Renal cortical epithelial cell (primary cell): ENCODE measurements at places on chromosomes 5 and 9. TPM values are rescaled to one million over a fixed set of nuclear protein-coding genes. Genes with fewer than 3 reads are reported as not detected.

Gene DIPK1B
- total RNA-seq = 0.52 and 4.0 TPM in 2 replicates

Gene SAXO1
- under 0.01 TPM in 1 of 2 replicates, not detected in the other for total RNA-seq

Gene BNIP1
- total RNA-seq = 14.9 and 32.0 TPM in 2 replicates

Gene NR2F1
- 0.35 and 3.4 TPM in 2 replicates for total RNA-seq

Gene PIP5K1B
- total RNA-seq = 0.15 TPM in 1 of 2 replicates, not detected in the other

Gene SPATA31A3
- not detected in 2 replicates for total RNA-seq

Gene PCDHGA12
- total RNA-seq = 0.52 and 1.7 TPM in 2 replicates

Gene PCDHA5
- 0.94 TPM in 1 of 2 replicates, not detected in the other for total RNA-seq

Gene ITK
- 0.05 TPM in 1 of 2 replicates, not detected in the other for total RNA-seq

Gene GKAP1
- 0.52 and 4.5 TPM in 2 replicates for total RNA-seq

GRCh38 chr5:56440871-56441740, 208.0 kb upstream of the ANKRD55 start:
- DNase-seq = peak; percentile 98

- no peak for DNase-seq
Observed at GRCh38 chr9:18980189-18980588, 52.8 kb downstream of the SAXO1 start.

DNA sequence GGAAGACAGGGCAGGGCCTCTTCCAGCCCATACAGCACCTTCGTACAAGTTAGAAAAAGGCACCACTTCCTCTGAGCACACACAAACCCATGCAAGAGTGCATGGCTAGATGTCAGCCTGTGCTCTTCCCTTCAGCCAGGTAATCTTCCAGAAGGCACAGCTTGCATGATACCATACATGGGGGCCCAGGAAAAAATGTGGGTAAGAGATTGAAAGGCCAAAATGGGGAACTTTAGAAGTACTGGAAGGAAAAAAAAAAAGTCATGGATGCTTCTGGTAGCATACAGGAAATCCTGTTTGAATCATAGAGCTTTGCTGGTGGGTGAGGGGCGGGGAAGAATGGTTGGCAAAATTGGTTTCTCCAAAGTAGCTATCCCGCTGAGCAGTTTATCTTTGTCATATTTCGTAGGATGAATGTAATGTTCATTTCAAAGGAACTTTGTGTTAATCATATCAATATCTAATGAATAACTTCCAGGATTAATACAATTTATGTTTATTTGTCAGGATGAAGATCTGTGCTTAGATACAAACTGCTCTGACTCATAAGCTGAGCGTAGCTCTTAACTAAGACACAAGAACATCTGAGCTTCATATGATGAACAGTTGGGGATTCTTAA, 78.2 kb upstream of the MAP3K1 start:
- DNase-seq = peak; percentile 9

DNA sequence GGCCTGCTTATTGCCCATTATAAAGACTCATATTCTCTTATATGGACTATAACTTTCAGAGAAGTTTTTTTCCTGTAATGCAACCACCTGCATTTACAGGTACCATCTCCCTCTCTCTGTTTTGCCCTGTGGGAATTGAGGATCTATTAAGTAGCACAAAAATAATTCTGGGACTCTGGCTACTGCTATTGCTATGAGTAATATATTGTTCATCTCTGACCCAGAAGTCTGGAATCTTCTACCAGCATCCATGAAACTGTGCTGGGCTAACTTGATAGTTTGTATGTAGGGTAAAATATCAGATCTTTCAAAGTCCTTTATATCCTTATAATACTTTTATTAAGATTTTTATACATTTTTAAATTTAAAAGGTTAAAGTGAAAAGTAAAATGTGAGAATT, 607.2 kb downstream of the EFNA5 start:
- peak; percentile 22 for DNase-seq

DNA sequence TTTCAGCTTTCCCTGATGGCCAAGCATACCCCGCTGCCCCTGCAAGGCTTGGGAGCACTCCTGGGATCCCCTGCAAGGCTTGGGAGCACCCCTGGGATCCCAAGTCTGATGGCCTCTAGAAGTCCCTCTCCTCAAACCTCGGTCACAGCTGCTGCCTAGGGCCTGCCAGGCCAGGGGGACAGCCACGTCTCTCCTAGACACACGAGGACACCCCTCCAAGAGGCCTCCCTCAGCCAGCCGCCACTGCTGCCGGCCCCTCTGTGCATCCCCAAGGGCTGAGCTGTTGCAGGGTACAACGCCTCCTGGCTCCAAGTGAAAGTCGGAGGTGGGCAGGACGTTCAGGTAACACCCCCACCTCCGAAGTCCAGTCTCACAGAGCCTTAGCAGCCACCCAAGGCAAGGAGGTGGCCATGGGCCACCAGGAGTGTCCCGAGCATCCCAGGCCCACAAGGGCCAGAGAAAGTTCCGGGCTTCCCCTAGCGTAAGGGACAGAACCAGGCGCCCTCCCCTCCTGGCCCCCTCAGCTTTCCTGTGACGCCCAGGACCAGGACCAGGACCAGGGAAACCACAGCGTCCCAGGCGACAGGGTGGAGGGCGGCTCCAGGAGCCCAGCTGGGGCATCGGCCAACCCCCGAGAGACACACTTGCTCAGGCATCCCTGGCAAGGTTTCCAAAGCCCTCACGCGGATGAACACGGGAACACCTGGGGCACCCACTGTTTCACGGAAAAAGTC, 17.3 kb upstream of the SLC12A7 start:
- DNase-seq = no peak

GRCh38 chr5:149552553-149553160, 1.4 kb upstream of the CSNK1A1 start:
- DNase-seq = no peak

- peak; percentile 57 for DNase-seq
Observed at GRCh38 chr9:88106492-88106891, 31.8 kb downstream of the SPATA31C2 start.

DNA sequence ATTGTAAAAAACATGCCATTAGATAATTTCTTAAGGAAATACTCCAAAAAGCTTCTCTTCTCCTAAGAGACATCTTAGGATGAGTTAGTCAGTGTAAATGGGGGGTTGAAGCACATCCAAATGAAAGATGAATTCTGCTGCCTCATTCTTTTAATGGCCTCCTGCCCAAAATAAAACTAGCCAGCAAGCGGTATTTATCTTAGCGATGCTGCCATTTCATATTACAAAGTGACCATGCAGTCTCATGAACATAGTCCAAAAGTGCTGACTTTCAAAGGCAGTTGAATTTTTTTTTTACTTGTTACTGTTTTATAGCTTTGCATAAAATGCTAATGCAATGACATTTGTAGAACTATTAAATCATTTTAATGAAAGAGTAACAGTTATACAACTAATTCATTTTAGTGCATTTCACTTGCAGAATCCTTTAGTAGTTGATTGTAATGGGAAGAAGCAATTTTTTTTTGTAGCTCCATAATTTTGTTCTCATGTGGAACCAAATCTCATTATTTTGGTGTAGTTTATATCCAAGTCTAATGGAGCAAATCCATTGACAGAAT, 151.5 kb downstream of the CAVIN4 start:
- DNase-seq = no peak

DNA sequence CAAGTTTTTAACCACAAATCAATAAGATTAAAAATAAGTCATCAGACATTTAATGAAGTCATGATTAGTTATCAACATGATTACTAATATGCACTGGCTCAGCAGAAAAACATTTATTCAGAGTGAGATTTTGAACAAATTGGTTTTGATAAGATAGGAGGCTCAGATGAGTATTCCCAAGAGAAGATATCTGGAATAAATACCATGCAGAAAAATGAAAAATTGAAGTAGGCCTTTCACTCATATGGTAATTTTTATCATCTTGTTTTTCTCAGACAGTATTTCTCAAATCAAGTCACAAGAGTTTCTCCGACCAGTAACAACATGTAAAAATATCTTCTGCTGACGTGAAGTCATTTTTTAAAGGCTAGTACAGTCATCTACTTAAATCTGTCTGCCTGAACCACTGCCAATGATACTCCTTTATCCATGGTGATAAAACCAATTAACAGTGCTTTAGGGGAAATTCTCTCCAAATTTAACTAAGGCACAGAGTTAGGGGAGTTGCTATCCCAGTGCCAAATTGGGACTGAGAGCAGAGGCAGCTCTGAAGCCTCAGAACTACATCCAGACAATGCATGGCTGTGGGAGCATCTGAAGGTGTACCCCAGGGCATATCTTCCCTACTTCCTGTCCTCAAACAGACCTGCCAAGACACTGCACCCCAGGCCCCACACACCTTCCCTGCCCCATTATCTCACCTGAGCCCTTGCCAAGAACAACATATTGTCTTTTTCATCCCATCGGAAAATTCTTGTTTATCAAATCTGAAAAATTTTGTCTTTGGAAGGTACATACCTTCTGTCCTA, 105.5 kb upstream of the TSLP start:
- DNase-seq = no peak

DNA sequence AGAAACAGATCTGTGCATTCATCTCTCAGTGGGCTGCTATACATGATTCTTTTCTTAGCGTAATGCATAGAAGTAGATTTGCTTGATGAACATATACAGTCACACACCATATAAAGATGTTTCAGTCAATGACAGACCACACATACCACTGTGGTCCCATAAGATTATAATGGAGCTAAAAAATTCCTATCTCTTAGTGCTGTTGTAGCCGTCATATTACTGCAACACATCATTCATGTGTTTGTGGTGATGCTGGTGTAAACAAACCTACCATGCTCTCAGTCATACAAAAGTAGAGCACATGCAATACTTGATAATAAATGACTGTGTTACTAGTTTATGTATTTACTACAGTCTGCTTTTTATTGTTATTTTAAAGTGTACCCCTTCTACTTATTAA, 214.3 kb downstream of the ARHGAP26 start:
- no peak for DNase-seq

GRCh38 chr9:71704796-71705195, 63.5 kb downstream of the CEMIP2 start:
- DNase-seq = no peak

GRCh38 chr5:137629646-137630045, 106.2 kb downstream of the KLHL3 start:
- peak; percentile 67 for DNase-seq

DNA sequence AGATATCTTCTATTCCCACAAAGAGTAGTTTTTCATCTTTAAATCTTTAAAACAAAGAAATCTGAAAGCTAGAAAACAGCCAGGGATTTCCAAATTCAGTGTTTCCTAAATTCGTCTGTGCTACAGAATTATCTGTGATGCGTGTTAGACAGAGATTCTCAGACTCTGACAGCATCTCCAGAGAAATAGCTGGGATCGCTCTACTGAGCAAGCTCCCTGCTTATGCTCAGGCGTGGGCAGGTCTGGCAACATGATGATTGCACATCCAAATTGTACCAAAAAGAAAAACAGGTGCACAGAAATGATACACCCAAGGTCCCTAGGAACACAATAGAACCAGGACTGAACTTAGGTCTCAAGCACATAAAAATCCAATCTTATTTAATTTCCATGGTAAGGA, 22.8 kb upstream of the CRHBP start:
- DNase-seq = no peak

- DNase-seq = peak; percentile 59
Observed at GRCh38 chr5:123755653-123756317, 243.8 kb downstream of the CSNK1G3 start.

- no peak for DNase-seq
Observed at GRCh38 chr5:159510282-159510681, 180.0 kb upstream of the IL12B start.

DNA sequence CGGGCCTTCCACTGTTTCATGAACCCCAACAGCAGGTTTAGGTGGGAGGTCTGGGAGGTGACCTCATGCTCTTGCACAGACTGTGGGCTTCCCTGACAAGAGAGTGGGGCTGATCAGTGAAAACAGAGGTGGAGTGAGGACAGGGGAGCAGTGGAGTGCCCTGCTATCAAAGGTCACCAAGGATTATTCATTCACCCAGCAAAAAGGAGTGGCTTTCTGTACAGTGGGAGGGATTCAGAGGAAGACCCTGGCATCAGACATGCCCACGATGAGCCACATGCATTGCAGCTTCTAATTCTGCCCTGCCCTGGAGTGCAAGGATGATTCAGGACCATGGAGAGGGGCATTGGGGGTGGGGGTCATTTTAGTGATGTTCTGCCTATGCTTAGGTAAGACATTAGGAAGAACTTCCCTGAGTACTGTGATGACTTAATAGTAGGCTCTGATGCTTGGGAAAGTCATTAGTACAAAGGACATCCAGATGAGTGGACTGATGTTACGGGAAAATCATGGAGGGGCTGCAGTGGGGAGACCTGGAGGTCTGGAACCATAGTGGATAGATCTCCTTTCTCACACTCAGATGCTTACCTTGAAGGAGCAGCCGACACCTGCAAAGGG, 12.8 kb downstream of the TRAF1 start:
- no peak for DNase-seq

- peak; percentile 49 for DNase-seq
Observed at GRCh38 chr9:35603506-35603985, 1.5 kb upstream of the TESK1 start.

DNA sequence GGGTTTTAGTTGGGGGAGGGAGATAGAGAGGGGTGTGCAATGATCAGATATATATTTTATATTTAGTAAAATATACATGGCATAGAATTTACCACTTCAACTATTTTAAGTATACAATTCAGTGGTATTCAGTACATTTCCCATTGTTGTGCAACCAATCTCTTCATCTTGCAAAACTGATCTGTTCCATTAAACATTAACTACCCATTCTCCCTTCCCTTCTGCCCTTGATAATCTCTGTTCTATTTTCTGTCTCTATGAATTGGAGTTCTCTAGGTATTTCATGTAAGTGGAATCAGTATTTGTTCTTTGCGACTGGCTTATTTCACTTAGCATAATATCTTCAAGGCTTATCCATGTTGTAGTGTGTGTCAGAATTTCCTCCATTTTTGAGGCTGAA, 38.6 kb downstream of the TGFBI start:
- DNase-seq = peak; percentile 70

- DNase-seq = no peak
Observed at GRCh38 chr9:76290555-76290954, 103.7 kb downstream of the RFK start.

DNA sequence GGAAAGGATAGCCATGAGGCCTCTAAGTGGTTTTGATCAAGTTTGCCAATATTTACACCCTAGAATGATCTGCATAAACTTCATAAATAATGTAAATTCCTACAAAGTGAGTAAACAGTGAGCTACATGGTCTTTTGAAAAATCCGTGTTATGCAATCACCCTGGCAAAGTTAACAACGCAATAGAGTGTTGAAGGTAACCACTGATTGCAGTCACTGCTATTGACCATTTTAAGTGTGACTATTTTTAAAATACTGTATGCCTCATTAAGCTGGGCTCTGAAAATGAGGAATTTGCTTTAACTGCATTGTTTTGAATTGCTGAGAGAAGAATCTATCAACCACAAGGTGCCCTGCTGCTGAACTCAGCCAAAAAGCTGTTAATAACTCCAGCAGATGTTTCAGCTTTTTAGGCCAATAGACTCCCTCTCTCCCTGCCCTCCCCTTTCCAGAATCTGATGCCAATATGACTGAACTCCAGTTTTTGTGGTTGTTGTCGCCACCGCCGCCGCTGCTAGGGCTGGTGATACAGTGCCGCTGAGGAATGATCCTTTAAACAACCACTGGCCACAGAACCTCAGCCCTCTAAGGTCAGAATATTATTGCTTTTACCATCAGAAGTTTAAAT, 35.3 kb upstream of the SMARCA2 start:
- peak; percentile 99 for DNase-seq

DNA sequence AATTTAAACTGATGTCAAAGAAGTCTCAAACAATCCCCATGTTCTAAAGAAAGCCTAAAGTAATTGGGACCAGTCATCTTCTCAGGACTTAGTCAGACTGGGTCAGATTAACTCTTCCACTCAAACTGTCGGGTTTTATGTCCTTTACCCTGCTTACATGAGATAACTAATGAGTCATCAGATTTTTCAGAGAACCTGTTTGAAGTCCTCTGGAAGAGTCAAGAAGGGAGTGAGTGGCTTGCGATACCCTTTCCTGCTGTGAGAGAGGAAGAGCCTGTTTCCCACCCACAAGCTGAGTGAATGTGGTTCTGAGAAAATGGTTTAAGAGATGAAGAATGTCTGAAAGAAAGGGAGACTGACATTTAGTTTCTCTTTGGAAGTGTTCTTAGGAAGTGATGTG, 1866.7 kb upstream of the C9orf72 start:
- DNase-seq = peak; percentile 13
